ENCODE measurements at places on chromosomes 1 and 21. TPM values are rescaled to one million over a fixed set of nuclear protein-coding genes. Genes with fewer than 3 reads are reported as not detected.
A peak's percentile ranks its signal among the peaks of the same experiment; 100 is the strongest.

DNA sequence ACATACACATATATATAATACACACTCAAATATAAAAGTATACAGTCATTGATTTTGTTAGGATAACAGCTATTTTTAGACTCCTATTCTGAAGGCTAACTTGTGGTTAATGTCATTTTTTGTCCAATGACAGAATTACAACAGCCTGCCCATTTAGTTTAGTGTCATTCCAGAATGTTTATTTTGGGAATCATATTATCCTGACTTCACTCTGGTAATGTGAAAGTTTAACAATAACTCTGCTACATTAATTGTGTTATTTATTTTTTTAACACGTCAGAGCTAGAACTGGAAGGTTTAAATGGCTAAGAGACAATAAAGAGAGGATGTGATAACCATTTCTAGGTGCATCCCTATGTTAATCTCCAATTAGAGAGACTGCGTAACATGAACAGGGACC is 648.1 kb downstream of the USP25 start:
- no peak for DNase-seq

DNA sequence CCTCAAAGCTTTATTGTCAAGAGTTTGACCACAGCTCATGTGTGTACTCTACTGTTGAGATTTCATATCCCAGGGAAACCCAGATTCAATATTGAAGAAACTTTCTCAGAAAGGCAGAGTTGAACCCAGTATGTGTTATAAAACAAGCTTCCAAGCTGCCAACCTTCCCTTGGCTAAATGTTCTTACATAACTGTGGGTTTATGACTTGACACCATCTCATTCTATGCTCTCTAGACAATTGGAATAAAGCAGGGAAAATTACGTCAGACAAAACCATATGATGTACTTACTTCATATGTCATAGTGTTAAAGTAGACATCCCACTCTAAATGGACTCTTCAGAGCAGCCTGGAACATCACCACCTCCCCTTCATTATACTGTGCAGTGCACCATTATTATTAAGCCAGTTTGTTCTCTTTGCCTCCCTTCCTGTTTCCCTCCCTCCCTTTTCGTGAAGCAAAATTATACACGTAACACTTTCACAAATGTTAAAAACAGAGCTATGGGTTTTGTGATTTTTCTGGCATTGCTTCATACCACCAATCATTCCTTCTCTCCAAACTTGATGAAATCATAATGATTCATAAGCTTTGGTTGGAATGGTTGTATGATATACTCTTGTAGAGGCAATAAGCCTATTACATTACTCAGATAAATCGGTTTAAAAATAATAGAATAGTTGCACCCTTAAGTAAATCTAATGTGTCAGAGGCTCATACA is 507.2 kb downstream of the LTN1 start:
- no peak for DNase-seq

GRCh38 chr1:114737314-114737849 is 20.4 kb downstream of the CSDE1 start:
- no peak for DNase-seq

GRCh38 chr1:118871582-118872171 is 116.5 kb downstream of the TBX15 start:
- no peak for DNase-seq

GRCh38 chr1:38152351-38153065 is 105.9 kb upstream of the POU3F1 start:
- DNase-seq, result no peak

The MIXL1 gene
- total RNA-seq, result not detected

The ZNF362 gene
- 37.8 TPM for total RNA-seq

DNA sequence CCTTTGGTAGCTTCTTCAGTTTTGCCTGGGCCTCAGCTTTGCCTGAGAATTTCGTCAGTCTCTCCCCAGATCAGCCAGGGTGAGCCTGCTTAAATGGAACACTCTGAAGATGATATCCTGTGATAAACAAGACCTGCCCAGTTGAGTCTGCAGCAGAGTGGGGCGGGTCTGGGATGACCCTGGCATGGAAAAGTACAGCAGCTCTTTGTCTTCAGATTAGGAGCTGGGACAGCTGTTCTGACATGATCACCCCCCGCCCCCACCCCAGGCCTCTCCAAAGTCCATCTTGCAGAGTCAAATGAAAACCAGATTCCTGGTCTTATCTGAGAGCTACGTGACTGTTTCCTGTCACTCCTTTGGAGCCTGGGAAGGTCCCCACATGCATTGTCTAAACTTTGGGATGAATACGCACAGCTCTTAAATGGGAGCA is 2.2 kb upstream of the TMEM51 start:
- no peak for DNase-seq

- no peak for DNase-seq
These were observed 221.9 kb upstream of the DUSP10 start for GRCh38 chr1:221963742-221964141.

DNA sequence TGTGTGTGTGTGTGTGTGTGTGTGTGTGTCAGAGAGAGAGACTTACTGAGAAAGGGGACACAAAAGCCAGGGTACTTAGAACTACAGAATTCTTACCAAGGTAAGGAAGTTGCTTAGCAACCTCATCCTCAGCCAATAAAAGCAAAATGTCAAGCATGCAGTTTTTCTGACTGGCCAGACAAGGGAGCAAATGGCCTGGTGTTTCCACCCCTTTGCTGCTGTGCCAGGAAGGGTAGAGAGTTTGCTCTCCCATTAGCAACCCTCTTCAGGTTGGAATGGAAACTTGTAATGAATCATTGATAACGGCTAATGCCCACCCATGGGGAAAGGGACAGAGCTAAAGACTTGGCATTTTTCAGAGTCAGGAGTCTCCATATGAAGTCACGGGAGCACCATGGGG is 10.6 kb downstream of the RXRG start:
- DNase-seq, result no peak

DNA sequence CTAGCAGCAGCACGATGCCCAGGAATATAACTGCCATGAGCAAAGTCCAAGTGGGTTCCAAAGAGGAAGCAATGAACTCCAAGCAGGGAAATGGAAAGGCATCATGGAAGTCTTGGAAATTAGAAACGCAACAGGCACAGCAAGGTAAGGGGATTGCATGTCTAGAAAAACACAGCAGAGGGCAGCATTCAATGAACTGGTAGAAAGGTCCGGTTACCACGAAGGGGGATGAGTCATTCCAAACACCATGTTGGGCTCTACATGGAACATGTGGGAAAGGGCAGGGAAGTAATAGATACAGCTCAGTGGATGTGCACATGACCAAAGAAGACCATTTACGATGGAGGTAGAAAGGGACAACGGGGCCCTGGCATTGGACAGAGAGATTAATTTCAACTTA is 36.4 kb downstream of the RXRG start:
- no peak for DNase-seq

The OR6N1 gene
- total RNA-seq, result not detected

DNA sequence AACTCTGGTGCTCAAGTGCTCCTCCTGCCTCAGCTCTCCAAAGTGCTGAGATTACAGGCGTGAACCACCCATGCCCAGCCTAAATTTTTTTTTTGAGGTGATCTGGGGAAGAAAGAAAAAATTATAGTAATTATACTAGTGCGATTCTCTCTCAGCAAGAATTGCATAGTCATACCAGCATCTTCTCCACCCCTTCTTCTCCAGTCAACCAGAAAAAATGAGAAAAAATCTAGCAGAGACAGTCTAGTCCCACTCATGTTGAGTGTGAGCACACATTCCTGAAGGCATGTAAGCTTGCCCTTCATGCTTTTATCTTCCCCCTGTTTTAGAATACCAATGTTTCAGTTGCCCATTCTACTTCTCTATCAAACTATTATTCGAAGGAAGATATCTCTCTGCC is 207.6 kb downstream of the S1PR1 start:
- no peak for DNase-seq

- DNase-seq, result no peak
These were observed at the start of gene FMO2 for GRCh38 chr1:171185091-171185490. Gene FMO2, plus strand, starts transcription at chr1:171185300. Its CDS starts 414 bp downstream, at chr1:171185714.

DNA sequence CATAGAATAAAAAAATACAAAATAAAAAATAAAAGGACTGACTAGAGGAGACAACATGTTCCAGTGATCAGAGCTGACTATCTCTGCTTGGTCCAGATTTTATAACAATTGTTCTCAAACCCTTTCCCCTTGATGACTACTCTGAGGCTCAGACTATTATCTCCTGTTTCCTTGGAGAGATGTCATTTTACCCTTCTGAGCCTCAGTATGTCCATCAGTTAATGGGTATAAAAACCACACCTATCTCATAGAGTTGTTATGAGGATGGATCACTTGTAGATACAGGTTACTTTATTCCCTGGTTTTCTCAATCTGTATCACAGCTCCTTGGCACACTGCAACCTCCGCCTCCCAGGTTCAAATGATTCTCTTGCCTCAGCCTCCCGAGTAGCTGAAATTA is 7.0 kb downstream of the NKAIN1 start:
- no peak for DNase-seq

The PPIAL4G gene
- not detected for total RNA-seq

The CHIA gene
- not detected for total RNA-seq

GRCh38 chr1:232795497-232796053 is 9.6 kb upstream of the MAP10 start:
- no peak for DNase-seq

- peak; percentile 82 for DNase-seq
These were observed 46.4 kb downstream of the ELF3 start for GRCh38 chr1:202056644-202057334.

- no peak for DNase-seq
These were observed 90.4 kb downstream of the BACH1 start for GRCh38 chr21:29389136-29389535.

The PGLYRP4 gene
- not detected for total RNA-seq

The FAM229A gene
- 2.8 TPM for total RNA-seq

The LHX8 gene
- total RNA-seq, result not detected

The KCNE2 gene
- total RNA-seq, result not detected

GRCh38 chr1:182601416-182601786 is 2.8 kb downstream of the RGS16 start:
- peak; percentile 58 for DNase-seq

The RGS1 gene
- 0.59 TPM for total RNA-seq

The ZBTB37 gene
- 7.9 TPM for total RNA-seq

- no peak for DNase-seq
These were observed 1.2 kb downstream of the PKN2 start for GRCh38 chr1:88685259-88685620.

The RYR2 gene
- total RNA-seq, result 828 TPM

DNA sequence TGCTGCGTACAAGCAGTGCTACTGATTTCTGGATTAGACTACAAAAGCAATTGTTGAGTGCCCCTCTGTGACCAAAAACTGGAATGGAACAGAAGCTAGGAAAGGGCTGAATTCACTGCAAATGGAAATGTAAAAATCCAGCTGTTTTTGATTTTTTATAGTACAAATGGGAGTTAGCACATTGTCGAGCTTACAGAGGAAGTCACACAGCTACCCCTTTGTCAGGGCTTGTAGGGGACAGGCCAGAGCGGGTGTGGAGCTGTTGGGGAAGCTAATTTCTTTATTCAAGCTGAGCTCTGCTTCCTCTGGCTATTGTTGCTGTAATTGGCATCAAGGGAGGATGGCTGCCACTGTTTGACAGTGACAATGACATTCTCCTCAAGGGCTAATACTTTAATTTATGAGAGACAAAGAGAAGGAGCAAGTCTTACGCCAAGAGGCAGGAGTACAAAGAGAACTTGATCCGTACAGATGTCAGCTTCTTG is 96.1 kb downstream of the SLC35F3 start:
- no peak for DNase-seq

DNA sequence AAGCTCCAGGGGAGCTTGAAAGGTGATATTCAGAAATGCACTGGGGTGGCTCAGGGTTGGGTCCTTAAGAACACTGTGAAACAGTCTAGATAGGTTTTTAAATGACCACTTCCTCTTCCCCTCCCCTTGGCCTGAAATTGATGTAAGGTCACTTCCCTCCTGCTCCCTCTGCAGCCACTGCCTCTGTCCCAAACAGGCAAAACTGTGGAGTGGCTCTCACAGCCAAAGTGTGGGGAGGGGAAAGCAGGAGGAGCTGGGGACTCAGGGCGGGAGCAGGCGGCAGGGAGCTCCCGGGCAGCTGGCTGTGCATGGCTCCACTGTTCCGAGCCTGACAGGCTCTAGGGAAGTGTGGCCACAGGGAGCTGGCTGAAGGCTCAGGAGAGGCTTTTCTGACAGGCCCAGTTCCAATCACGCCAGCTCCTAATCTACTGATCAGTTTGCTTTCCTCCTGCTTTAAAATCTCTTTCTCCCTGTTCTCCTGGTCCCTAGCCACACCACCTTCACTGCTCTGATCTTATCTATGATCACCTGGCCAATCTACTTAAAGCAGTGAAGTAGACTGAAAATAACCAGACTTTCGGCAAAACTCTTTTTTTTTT is 5.1 kb upstream of the CSRP1 start:
- peak; percentile 79 for DNase-seq

The NBPF19 gene
- total RNA-seq, result 3.3 TPM

The EVA1C gene
- total RNA-seq, result 13.6 TPM

The RGS8 gene
- not detected for total RNA-seq

GRCh38 chr1:220879509-220880361 is 492 bp downstream of the HLX start:
- peak; percentile 81 for DNase-seq

GRCh38 chr1:236002025-236002390 is 62.9 kb downstream of the NID1 start:
- DNase-seq, result no peak

The OTUD3 gene
- total RNA-seq, result 3.7 TPM

GRCh38 chr21:34582506-34583150 is 32.3 kb downstream of the RCAN1 start:
- peak; percentile 65 for DNase-seq

The OR2L13 gene
- total RNA-seq, result not detected

- no peak for DNase-seq
These were observed 27.8 kb downstream of the RPAP2 start for GRCh38 chr1:92326681-92327080.

The C1orf185 gene
- total RNA-seq, result not detected

GRCh38 chr1:66696771-66697170 is 55.5 kb upstream of the DYNLT5 start:
- DNase-seq, result no peak

The IL10 gene
- total RNA-seq, result 0.37 TPM

GRCh38 chr1:85378534-85378933 is 86.4 kb downstream of the DDAH1 start:
- DNase-seq, result no peak

DNA sequence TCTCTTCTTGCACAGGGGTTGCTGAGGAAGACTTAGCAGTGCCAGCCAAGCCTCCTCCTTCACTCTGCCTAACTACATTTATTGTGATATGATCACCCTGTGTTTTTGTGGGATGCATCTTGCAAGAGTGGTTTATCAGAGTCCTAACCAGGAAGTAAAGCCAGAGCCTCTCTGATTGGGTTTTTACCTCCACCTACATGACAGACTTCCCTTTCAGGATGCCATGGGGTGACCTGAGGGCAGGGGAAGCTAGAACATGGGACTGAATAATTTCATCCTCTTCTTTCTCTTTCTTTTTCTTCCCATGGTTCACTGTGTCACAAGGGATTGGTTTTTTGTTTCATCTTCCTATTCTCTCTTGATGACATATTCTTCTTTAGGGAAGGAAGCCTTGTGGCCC is 146.6 kb downstream of the HHAT start:
- DNase-seq, result no peak

The PADI3 gene
- total RNA-seq, result not detected
